ENCODE measurements at places on chromosomes 2 and 18.

DNA sequence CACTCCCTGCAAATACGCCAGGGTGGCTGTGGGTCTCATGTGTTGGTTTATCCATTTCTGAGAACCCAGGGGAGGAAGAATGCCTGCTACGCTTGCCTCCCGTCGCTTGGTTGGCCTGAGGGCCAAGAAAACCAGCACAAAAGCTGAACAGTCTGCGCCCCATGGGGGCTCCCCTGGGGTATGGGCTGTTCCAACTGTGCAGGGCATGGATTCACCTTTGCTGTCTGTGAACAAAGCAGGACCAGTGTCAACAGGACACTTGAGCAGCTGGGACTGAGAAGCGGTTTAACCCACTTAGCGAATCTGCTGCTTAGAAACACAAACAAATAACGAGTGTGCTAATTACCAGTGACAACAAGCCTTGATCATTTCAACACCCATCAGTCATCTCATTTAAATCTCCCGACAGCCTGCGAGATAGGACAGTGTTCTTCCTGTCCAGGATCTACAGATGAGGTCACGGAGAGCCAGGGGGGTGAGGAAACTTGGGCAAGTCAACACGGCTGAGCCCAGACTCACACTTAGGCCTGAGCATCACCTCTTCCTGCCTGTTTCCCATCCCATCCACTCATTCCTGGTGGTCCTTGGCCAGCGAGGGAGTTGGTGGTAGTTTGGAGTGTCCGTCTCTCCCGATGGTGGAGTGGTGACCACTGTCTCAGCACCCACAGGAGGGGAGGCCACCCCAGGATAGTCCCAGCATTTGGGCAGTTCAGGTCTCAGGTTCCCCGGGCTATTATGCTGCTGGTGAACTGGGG, 111.6 kb upstream of the HAAO start:
- no peak for DNase-seq

DNA sequence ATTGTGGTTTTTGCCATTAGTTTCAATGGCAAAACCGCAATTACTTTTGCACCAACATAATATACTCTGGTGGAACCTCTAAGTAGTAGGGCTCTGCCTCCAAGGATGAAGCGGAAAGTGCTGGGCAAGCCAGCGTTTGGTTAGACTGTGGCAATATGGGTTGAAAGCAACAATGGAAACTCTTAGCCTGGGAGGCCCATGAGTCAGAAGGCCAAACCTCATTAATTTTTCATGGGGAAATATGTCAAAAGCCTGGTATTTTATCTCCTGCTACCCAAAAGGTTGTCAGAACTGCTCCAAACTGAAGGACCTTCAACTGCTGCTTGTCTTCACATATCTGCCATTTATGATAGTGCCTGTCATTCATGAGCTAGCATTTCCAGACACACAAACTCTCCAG, 179.1 kb upstream of the CYP26B1 start:
- no peak for DNase-seq

GRCh38 chr2:20985062-20985461, 58.8 kb downstream of the APOB start:
- no peak for DNase-seq

- no peak for DNase-seq
These were observed 222.6 kb downstream of the MREG start for GRCh38 chr2:215790523-215791421.

DNA sequence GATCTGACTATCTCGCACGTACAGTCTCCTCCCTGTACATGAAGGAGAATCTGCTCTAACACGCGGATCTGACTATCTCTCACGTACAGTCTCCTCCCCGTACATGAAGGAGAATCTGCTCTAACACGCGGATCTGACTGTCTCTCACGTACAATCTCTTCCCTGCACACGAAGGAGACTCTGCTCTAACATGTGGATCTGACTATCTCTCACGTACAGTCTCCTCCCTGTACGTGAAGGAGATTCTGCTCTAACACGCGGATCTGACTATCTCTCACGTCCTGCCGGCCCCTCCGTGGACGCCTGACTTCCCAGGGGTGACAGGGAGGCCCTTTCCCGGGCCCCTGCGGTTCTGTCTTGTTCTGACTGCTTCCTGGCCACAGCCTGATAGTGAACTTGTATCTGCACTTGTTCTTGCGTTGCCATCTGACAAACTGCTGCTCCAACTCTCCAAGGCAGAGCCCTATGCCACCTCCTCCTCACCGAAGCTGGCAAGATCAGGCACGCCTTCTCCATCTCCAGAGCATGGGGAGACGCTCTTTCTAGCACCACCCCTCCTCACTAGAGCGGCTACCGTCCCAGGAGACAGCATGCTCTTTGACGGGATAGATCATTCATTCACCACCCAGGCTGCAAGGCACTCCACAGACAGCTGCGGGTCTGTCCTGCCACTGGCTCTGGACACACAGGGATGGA, 238.6 kb downstream of the TWIST2 start:
- DNase-seq = no peak

- no peak for DNase-seq
These were observed 155.0 kb downstream of the SETBP1 start for GRCh38 chr18:44835703-44836102.

DNA sequence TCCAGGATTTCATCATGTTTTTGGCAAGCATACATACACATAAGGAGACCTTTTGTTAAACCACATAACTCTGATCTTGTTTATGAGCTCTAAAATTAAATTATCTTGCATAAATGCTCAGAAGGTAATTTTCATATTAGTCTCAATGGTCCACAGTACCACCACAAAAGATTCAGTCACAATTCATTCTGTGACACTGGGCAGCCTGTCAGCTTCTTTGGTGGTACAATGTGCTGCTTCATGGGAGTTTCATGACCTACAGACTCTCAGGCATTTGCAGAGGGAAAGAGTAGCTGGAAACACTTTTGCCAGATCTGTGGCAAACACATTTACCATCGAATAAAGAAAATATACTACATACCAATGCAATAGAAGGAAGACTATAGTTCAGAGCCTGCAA, 51.3 kb upstream of the ZNF397 start:
- no peak for DNase-seq

DNA sequence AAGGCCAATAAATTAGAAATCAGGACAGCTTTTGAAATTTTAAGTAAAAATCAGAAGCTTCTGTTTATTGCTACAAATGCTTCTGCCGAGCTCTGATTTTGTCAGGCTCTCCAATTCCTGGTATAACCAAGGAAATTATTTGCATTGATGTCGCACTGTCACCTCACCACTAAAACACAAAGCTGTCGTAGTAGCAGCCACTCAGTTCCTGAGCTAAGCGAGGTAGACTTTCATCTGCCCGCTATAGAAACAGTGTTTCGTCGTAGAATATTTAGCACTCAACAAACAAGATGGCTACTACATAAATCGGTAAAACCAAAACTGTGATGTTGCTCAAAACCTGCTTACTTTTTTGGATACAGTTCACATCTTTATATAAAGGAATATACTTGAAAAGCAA, 141.3 kb upstream of the FOSL2 start:
- DNase-seq = no peak

DNA sequence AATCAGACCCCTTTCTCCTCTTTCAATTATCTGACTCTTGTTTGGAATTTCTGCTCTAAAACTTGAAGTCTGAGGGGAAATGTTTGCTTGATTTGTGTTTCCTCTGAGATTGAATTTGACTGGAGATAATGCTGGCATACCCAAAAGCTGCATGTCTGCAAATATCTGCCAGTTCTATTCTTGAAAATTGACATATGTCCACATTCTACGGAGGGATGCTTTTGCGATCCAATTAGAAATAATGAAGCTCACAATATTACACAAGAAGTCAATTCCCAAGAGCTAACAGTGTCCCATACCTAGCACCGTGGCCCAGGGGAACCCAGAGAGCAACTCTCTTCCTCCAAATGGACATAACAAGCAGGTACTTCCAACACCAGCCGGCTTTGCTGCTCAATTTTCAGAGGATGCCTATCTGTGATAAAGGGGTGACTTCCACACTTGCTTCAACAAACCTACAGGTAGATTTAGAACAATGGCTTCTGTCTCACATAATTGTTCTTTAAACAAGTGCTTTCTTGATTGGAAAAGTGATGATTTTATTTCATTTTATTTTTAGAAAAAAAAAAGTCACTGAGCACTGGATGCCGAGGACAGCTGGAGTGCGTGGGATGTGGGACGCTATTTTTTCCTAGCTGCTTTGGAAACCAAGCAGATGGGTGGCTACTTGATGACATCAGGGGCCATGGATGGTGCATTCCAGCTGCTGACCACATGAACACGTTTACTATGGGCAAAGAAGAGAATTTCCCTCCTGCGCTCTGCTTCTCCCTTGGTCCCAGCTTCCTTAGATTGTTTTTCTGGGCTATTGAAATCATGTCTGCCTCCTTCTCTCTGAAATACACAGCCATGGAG, 488.9 kb downstream of the RNF144A start:
- no peak for DNase-seq

DNA sequence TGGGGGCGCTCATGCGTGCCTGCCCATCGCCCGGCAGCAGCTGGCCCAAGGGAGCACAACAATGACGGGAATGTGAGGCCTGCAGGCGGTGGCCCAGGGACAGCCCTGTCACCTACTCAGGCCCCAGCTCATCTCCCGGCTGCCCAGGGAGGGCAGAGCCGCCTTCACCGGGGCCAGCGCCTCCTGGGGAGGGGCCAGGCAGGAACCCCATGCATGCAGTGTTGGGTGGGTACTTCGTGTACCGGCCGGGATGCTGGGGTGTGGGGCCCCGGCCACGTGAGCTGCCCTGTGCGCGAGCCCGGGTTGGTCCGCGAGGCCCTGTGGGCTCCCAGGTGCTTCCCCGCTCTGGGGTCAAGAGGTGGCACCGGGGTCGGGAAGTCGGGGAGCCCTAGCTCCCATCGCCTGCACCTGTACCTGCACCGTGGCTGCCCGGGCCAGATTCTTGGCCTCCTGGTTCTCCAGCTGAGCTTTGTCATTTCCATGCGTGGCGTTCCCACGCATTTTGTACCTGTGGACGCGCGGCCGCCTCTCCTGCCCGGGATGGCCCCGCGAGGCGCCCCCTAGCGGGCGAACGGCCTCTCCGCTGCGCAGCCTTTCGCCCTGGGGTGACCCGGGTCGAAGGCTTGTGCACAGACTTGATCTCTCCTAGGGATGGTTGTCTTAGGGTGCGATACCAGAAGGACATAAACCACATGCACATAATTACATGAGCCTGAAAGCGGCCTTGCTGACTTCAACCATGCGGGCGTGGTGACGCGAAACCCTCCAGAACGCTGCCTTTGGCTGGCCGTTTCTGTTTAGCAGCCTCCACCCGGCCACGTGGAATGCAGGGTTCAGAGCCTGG, 950 bp downstream of the KLHL30 start:
- no peak for DNase-seq

- DNase-seq = no peak
These were observed 168.0 kb downstream of the SPP2 start for GRCh38 chr2:234218266-234219045.

DNA sequence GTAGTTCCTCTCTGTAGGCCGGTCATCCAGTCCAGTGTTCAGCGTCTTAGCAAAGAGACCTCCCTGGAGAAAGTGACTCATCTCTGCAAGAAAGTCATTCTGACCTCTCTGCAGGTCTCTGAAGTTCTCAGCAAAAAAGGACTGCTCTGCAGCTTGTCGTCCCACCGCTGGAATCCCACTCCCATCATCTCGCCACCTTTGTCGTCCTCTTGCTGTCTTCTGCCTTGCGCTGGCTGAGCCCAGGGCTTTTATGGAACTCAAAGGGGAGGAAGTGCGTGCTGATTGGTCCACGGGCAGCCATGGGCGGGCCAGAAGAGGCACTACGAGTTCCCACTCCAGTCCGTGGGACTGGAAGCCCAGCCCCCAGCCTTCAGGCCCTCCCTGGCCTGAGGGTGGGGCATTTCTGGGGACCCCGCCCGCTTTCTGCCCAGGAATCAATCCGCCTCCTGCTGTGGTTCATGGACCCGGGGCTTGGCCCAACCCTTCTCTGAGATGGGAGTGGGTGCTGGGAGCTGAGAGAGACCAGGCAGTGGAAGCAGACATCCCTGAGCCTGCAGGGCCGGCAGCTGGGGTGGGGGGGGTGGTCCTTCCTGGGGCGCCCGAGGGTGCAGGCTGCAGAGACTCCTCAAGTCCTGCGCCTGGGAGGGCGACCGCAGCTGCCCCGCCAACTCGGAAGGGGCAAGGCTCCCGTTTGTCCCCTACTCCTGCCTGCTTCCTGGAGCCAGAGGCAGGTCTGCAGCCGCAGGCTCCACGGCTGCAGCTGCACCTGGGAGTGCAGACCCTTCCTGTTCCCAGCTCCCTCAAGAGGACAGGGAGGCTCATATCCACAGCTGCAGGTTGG, 660.7 kb upstream of the RAB6C start:
- no peak for DNase-seq

GRCh38 chr2:121955872-121956271, 200.4 kb downstream of the TSN start:
- DNase-seq = no peak

DNA sequence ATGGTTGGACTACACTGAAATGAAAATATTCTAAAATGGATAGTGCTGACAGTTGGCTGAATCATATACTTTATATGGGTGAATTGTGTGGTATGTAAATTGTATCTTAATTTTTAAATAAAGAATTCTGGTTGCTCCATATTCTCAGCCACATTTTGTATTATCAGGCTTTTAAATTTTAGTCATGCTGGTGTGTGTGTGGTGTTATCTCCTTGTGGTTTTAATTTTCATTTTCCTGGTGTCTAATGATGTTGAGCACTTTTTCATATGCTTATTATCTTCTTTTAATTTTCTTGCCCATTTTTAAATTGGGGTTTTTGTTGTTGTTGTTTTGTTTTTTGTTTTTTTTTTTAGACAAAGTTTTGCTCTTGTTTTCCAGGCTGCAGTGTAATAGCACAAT, 3.8 kb upstream of the HIBCH start:
- no peak for DNase-seq

GRCh38 chr18:48753691-48754090, 197.1 kb downstream of the SMAD7 start:
- DNase-seq = no peak

- DNase-seq = no peak
These were observed 18.1 kb downstream of the TMEM185B start for GRCh38 chr2:120204945-120205670.

DNA sequence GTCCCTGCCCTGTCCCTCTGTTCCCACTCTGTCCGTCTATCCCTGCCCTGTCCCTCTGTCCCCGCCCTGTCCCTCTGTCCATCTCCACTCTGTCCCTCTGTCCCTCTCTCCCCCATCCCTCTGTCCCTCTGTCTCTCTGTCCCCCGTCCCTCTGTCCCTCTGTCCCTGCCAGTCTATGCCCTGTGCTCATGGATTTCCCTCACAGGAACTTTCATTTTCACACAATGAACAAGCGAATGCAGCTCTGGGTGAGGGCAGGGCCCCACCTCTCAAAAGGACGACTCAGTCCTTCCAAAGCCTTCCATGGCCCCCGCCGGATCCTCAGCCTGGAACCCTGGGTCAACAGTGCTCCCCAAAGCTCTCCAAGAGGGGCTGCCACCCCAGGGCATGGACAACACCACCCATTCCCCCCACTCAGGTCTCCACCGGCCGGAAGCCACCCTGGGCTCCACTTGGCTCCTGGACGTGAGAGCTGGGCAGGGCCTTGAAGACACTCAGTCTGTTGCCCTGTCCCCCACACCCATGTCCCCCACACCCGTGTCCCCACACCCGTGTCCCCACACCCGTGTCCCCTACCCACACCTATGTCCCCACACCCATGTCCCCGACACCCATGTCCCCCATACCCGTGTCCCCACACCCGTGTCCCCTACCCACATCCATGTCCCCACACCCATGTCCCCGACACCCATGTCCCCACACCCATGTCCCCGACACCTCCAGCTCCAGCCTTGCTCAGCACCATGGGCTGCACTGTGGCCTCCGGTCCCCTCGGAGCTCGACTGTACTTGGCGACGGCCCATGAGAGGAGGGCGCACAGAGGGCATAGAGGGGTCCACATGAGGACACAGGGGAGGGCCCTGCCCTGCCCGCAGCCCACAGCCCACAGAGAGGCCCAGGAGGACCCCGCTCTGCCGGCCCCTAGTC, 156.0 kb downstream of the PXDN start:
- DNase-seq = no peak
